ENCODE measurements at places on chromosomes 6 and 20. TPM values are rescaled to one million over a fixed set of nuclear protein-coding genes. Genes with fewer than 3 reads are reported as not detected.

The CD24 gene
- total RNA-seq: 11.3 TPM

GRCh38 chr20:49585585-49586245 lies 17.8 kb upstream of the PTGIS start:
- no peaks in the 10 kb centered on the region for H3K27me3 ChIP-seq
- no peak overlapping the region for H3K4me3 ChIP-seq
- H3K4me1 ChIP-seq: peaks cover 39% of the 10 kb centered on the region
- H3K36me3 ChIP-seq: no peaks in the 10 kb centered on the region
- DNase-seq: no peak

- DNase-seq: no peak
- no peak overlapping the region for H3K27ac ChIP-seq
- 0 out of 3 replicates have a peak, but pooled peaks cover 2% of the 10 kb centered on the region for H3K27me3 ChIP-seq
- H3K4me3 ChIP-seq: no peak overlapping the region
- H3K36me3 ChIP-seq: no peaks in the 10 kb centered on the region
Observed at GRCh38 chr6:70385901-70386300, 27.4 kb upstream of the FAM135A start.

The TMEM244 gene
- total RNA-seq: not detected

DNA sequence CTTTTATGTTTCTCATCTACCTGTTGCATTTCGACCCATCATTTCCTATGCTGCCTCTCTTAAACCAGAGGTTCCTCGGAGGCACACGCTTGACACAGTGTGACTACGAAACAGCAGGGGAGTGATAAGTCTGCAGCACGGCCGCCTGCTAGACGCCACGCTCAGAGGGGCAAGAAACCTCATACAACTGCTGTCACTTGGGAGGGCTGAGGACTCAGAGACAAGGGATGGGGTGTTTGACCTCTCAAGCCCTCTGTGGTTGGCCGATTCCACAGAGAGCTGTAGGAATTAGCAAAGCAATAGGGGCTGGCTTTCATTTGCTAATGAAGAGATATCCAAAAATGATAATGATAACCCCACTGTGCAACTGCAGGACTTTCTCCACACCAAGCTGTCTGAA lies 372.5 kb downstream of the ZFAND3 start:
- H3K4me1 ChIP-seq: no peaks in the 10 kb centered on the region
- no peak overlapping the region for H3K27ac ChIP-seq
- H3K27me3 ChIP-seq: no peaks in the 10 kb centered on the region
- no peak for DNase-seq
- no peak overlapping the region for H3K4me3 ChIP-seq
- H3K36me3 ChIP-seq: no peaks in the 10 kb centered on the region

DNA sequence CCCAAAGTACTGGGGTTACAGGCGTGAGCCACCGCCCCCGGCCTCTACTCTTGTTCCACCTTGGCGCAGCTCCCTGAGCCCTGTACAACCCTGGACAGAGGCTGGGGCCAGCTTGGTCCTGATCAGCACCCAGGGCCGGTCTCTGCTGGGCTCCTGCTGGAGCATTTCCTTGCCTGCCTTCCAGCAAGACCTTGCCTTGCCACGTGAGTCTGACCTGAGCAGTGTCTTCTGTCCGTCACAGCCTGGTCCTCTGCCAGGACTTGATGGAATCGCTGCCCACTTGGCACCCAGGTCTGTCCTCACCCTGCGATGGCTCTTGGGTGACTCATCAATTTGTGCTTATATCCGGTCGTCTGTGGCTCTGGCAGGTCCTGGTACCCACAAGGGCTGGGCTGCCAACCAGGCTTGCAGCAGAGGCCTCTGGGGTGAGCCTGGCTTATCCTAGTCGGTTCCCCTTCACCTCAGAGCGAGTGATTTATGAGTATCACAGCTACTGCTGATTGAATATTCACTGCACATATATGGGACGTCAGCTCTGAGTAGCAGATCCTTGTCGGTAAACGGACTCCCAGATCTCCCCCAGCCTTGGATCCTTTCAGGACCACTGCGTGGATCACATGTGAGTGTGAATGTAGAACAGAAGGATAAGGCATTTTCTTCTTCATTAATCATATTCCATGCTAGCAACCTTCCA lies 10.1 kb upstream of the SULF2 start:
- H3K4me1 ChIP-seq: no peaks in the 10 kb centered on the region
- H3K27ac ChIP-seq: no peak overlapping the region
- no peak overlapping the region for H3K4me3 ChIP-seq
- no peaks in the 10 kb centered on the region for H3K27me3 ChIP-seq
- no peaks in the 10 kb centered on the region for H3K36me3 ChIP-seq

DNA sequence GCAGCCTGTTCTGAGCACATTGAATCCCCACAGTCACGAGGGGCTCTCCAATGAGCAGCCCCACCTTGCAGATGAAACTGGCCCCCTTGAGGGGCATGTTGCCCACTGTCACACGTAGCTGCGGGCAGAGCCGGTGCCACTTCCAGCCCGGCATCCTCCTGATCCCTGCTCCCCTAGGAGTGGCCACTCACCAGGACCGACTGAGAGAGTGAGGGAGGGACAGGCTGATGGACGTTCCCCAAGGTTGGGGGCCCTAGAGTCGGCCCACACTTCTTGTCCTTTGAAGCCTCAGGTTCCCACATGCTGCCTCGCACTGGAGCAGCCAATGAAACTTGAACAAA lies 10.5 kb downstream of the ENTPD6 start:
- DNase-seq: no peak
- no peaks in the 10 kb centered on the region for H3K27me3 ChIP-seq
- H3K36me3 ChIP-seq: peaks cover 19% of the 10 kb centered on the region
- no peak overlapping the region for H3K4me3 ChIP-seq
- peaks cover 21% of the 10 kb centered on the region for H3K4me1 ChIP-seq

DNA sequence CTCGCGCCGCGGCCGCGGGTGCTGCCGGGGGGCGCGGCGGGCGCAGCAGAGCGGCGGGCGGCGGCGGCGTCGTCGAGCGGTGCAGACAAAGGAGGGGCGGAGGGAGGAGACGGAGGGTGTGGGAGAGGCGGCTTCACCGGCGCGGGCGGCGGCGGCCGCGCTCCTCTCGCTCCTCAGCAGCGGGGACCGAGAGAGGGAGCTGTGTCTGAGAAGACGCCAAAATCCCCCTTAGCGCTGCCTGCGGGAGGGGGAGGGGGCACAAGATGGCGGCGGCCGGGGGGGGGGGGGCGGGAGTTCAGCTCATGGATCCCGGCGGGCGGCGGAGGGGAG lies 296 bp downstream of the ADNP start:
- peaks cover 14% of the 10 kb centered on the region for H3K36me3 ChIP-seq
- H3K27ac ChIP-seq: peak overlapping the region; percentile 78
- H3K4me1 ChIP-seq: peaks cover 31% of the 10 kb centered on the region
- no peak for DNase-seq

DNA sequence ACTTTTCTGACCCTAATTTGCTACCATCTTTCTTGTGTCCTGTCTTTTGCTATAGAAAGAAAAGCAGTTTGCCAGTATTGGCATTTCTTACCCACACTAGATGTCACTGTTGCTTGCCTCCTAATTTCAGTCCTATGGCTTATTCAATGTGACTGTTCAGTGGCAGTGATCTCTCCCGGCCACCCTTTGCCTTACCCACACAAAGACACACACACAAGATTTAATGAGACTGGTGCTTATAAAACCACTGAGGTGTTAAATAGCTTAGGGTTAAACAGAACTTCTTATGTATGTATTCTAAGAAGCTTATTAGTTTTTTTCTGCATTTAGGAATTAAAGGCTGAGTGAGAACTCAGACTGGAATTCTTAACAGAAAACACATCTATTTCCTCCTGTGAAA lies 233.6 kb upstream of the ASCC3 start:
- H3K27ac ChIP-seq: no peak overlapping the region
- H3K4me3 ChIP-seq: no peak overlapping the region
- DNase-seq: peak; percentile 10
- H3K27me3 ChIP-seq: no peaks in the 10 kb centered on the region
- no peaks in the 10 kb centered on the region for H3K36me3 ChIP-seq

The ZNF451 gene
- 104 TPM for total RNA-seq

DNA sequence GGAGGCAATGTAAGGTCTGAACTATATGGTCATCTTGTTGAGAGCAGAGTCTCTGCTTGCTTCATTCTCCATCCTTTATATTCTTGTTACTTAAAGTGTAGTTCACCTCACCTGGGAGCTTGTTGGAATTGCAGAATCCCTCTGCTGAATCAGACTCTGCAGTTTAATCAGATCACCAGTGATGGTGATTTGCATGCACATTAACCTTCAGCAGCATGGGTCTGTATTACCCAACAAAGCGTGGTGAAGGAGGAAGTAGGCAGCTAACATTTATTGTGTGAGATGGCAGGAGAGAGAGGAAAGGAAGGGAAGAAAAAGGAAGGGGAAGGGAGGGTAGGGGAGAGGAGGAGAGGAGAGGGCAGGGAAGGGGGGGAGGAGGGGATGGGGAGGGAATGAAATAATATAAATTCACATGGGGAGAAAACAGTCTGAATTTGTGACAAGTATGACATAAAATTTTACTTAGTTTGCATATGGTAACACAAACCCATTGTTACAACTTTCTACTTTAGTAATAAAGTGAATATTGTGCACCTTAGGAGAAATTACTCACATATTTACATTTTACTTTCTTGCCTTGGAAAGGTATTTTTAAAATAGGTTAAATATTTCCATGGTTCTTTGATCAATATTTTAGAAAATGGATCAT lies 740.7 kb downstream of the DHX35 start:
- no peak overlapping the region for H3K27ac ChIP-seq
- H3K27me3 ChIP-seq: no peaks in the 10 kb centered on the region
- H3K4me3 ChIP-seq: no peak overlapping the region
- no peaks in the 10 kb centered on the region for H3K36me3 ChIP-seq

The SLC22A7 gene
- 22.6 TPM for total RNA-seq

DNA sequence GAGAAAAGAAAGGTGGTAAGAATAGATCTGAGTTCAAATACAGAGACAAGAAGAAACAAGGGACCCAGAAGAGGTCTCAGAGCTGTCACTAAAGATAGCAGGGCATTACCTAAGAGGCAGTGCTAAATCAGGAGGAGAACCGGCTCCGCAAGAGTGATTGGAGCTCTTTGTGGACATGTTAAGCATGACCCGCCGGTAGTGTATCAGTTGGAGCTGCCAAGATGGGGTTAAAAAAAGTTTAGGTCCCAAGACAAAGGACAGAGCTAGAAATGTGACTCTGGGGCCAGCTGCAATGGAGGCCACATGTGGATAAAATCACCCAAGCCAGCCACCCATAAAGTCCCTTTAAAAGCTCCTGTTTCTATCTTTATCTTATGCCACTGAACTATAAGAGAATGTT lies 93.4 kb downstream of the MBOAT1 start:
- no peaks in the 10 kb centered on the region for H3K4me1 ChIP-seq
- no peaks in the 10 kb centered on the region for H3K36me3 ChIP-seq
- H3K4me3 ChIP-seq: no peak overlapping the region
- no peak for DNase-seq
- no peak overlapping the region for H3K27ac ChIP-seq

The CD40 gene
- total RNA-seq: 4.6 TPM

DNA sequence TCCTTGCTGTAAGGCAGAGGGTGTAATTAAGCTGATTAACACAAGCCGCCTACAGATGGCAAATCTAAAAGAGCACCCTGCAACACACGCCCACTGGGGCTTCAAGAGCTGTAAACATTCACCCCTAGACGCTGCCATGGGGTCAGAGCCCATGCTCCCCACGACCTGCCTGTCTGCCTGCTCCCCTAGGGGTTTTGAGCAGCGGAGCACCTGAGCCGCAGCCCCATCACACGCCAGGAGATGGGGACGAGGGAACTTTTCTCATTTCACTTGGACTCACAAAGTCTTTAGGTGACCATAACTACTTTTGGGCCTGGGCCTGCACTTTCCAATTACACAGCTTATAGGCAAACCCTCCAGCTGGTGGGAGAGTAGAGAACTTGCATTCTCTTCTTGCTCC lies 99.0 kb upstream of the SOX4 start:
- no peak overlapping the region for H3K4me3 ChIP-seq
- H3K27ac ChIP-seq: no peak overlapping the region
- no peaks in the 10 kb centered on the region for H3K36me3 ChIP-seq
- peaks cover 6% of the 10 kb centered on the region for H3K4me1 ChIP-seq
- no peaks in the 10 kb centered on the region for H3K27me3 ChIP-seq
- DNase-seq: no peak

The BMP2 gene
- total RNA-seq: not detected

GRCh38 chr6:52254731-52255378 lies 10.6 kb upstream of the IL17F start:
- no peaks in the 10 kb centered on the region for H3K27me3 ChIP-seq
- peaks cover 8% of the 10 kb centered on the region for H3K4me1 ChIP-seq
- H3K4me3 ChIP-seq: no peak overlapping the region
- H3K36me3 ChIP-seq: no peaks in the 10 kb centered on the region
- DNase-seq: no peak
- H3K27ac ChIP-seq: no peak overlapping the region

DNA sequence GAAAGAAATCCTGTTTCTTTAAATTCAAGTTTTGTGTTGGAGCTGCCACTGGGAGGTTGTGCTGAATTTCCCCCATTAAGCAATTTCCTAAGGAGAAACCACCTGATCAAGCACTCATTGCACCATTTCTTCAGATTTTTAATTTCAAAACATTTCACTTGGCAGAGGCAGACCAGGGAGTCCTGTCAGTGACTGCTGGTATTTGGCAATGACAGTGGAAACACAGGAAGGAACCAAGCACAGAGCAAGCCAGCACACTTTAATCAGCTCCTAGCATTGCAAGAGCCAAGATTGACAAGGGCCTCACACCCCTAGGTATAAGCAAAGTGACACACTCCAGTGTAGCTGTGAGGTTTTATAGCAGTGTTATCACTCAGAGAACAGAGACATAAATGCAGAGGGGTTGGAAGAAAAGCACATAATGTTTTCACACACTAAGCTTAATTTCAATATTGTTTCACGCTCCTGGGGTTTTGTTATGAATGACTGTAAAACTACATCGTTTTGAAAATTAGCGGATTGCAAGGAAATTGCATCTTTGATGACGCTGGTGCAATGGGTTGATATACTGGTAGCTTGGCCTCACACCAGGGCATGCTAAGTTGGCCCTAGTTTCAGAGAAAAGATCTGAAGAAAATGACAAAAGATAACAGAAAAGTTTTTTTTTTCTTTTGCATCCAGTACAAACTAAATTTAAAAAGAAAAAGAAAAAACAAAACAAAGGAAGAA lies 768.4 kb downstream of the TFAP2A start:
- no peak overlapping the region for H3K27ac ChIP-seq
- no peaks in the 10 kb centered on the region for H3K27me3 ChIP-seq
- H3K36me3 ChIP-seq: no peaks in the 10 kb centered on the region
- no peak overlapping the region for H3K4me3 ChIP-seq
- DNase-seq: no peak

GRCh38 chr6:10235344-10235743 lies 179.5 kb downstream of the TFAP2A start:
- H3K27me3 ChIP-seq: peaks cover 5% of the 10 kb centered on the region
- H3K27ac ChIP-seq: no peak overlapping the region

The NDUFAF5 gene
- total RNA-seq: 66.7 TPM

Data from HepG2 (cell line).